Right renal cortex interstitium (tissue), 3 donors: ENCODE measurements at places on chromosomes 16 and 17.

DNA sequence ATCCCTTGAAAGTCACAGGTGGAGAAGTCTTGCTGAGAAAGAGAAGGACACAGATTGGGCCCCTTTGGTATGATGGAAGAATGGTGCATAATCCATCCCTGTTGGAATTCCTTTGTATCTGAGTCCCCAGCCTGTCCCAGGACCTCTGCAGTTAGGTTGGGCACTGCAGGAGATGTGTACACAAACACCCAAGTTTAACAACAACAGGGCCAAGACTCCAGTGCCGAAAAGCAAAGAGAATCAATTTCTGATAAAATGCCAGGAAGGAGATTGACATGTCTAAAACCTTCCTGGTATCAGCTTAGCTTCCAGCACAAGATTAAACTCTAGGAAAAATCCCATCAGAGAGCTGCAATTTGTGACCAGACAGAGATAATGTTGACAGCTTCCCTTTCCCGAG is 32.9 kb downstream of the KATNIP start:
- DNase-seq = no peak

- DNase-seq = no peak
Measured at GRCh38 chr17:81665205-81666091, 957 bp downstream of the OXLD1 start.

- no peak for DNase-seq
Measured at GRCh38 chr16:2904922-2905240, 6.8 kb upstream of the FLYWCH1 start.

- no peak for DNase-seq
Measured at GRCh38 chr16:87182759-87183158, 134.4 kb downstream of the C16orf95 start.

DNA sequence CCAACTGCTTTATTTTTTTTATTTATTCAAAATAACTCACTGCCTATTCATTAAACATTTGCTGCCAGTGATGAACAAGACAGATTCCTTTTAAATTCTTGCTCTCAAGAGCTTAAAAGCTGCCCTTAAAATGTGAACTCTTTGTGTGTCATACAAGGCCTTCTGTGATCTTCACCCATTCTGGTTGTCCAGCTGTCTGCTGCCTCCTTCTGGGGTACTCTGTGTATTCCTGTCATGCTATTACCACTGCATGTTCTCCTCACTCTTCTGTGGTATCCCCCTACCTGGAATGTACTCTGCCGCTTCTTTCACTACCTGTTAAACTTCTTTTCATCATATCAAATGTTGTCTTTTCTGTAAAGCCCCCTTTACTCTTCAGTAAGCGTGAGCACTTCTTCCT is 165.8 kb downstream of the CHD9 start:
- DNase-seq = no peak

GRCh38 chr17:12342161-12342560 is 321.5 kb downstream of the MAP2K4 start:
- no peak for DNase-seq

DNA sequence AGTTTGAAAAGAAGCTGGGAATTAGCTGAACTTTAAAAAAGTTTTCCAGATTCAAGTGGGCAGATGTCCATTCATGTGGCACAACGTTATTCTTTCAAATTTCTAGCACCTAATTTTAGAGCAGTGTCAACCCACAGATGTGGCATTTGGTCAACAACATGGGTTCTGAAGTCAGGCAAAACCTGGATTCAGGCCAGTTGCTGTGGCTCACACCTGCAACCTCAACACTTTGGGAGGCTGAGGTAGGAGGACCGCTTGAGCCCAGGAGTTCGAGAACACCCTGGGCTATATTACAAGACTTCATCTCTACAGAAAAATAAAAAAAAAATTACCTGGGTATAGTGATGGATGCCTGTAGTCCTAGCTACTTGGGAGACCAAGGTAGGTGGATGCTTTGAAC is 380.2 kb upstream of the SALL1 start:
- DNase-seq = no peak

DNA sequence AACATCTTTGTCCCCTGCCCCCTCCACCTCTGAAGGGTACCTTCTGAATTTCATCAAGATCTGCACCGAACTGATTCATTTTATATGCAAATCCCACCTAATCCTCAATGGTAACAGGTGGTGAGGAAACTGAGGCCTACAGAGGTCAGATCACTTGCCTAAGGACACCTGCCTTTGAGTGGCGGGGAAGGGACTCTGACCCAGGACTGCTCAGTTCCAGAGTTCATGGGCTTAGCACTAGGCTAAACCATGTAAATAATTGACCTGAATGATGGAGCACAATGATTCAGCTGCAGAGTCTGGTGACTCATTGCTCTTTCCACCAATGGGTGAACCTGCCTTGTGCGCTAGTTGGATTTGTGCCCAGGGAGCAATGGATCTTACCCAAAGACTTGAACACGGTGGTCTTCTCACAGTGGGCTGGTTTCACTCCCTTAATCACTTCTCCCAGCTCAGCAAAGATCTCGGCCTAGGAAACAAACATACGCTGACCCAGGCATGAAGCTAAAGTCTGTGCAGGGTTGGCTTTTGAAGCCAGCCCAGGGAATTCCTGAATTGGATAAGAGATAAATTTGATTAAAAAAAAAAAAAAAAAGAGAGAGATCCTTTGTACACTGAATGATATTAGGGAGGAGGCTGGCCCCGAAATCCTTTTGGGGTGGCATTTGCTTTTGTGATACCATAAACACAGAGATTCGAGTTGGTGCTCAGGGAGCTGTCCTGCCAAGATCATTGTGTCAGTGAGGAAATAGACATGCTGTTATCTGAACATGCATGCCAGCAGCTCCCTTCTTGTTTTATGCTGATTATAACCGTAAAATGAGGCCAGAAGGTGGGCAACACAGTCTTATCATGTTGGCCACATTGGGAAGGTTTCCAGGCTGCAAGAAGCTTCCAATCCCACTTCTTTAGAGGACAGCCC is 17.0 kb downstream of the CRYM start:
- no peak for DNase-seq

GRCh38 chr16:3086596-3087242 is 12.4 kb downstream of the ZSCAN10 start:
- DNase-seq = no peak

DNA sequence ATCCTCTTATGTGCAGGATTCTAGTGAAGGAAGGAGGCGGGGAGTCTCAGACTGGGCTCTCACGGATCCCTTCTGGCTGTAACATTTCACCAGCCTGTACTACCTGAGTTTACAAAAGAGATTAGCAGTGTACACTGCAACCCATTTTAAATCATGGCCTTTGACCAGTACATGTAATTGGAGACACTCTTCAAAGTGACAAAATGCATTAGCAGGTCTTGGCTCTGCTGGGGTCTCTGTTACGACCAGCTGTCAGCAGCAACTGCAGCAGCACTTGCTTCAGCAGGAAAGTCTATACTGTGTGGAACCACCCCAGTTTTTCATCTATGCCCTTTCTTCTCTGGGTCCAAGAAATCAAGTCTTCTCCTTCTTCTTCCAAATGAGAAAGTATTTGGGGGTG is 322.8 kb upstream of the ASIC2 start:
- DNase-seq = no peak

DNA sequence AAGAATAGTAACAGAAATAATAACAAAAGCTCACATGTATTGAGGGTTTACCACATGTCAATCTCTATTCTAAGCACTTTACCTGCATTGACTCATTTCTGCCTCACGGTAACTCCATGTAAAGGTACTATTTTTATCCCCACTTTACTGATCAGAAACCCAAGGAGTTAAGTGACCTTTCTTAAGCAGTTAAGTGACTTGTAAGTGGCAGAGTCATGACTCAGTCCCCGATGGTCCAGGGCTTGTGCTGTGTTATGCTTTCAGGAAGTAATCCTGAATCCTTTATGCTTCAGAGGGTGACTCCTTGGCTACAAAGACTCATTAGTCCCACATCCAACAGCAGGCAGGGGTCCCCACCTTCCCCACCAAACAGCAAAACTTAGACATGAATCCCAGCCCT is 66.5 kb downstream of the MRM1 start:
- DNase-seq = no peak

DNA sequence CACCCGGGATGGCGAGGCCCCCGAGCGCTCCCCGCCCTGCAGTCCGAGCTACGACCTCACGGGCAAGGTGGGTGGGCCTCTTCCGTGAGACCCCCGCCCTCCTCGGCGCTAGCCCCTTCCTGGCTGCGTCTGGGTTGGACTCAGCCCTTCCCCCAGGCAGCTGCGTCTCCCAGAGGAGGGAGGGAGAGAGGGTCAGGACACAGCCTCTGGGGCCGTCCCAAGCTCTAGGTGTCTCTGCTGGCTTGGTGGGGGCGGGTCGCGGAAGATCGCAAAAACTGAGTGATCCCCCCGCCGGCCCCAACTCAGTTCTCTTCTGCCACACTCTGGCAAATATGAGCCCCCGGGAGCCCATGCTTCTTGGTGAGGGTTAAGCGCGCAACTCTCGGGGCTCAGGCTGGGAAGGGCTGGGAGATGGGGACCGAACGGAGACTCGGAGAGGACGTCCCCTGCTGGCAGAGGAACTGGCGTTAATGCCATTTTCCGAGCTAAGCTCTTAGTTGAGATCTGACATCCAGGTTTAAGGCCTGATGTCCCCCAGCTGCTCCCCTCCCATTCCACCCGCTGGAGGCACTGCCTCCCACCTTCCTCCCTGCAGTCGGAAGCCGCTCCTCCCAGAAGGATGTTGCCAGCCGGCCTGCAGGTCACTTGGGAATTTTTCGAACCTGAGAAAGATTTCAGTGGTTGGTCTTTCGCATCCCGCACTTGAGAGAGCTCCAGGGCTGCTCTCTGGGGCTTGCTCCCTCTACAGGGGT is 419 bp downstream of the RAB37 start:
- no peak for DNase-seq

DNA sequence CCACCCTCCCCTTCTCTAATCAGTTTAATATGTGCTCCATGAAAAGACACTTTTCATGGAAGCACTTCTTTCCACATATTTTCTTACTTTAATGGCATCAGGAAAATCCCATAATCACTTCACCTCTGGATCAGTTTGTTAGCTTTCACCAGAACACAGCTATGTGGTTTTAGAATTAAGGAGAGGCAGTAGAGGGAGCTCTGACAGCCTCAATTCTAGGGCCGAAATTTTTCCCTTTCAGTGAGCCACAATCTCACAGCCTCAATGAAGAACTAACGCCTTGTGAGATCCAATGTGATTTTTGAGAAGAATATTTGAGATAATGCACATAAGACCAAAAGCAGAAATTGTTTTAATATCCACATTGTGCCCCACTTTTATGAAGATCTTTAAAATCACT is 1494.0 kb upstream of the CDH8 start:
- no peak for DNase-seq

DNA sequence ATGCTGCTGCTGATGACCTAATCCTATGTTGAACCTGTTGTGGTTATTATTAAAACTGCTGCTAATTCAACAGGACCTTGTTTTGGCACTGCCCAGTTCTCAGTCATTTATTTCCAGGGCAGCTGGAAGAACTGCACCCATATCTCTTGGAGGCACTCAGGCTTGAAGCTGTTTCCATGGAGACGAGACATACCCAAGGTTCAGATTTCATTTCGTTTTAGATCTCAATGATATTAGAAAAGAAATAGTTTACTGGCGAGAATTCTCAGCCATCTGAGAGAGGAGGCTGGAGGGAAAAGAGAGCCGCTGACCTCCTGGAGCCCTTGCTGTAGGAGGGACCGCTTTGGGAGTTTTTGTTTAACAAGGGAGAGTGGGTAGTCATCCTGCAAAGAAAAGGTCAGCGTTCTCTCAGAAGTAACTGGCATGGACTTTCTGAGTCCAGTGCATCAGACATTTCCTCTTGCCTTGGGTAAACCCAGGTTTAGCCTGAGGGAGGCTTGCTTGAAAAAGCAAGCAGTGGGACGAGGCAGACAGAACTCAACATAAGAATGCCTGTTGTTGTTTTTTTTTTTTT is 75.4 kb downstream of the YPEL2 start:
- DNase-seq = peak; percentile 67

- no peak for DNase-seq
Measured at GRCh38 chr17:73196500-73196899, 3.6 kb downstream of the COG1 start.

- no peak for DNase-seq
Measured at GRCh38 chr16:65057184-65057583, 64.7 kb downstream of the CDH11 start.

GRCh38 chr16:56625943-56626654 is 518 bp downstream of the MT1E start:
- no peak for DNase-seq

DNA sequence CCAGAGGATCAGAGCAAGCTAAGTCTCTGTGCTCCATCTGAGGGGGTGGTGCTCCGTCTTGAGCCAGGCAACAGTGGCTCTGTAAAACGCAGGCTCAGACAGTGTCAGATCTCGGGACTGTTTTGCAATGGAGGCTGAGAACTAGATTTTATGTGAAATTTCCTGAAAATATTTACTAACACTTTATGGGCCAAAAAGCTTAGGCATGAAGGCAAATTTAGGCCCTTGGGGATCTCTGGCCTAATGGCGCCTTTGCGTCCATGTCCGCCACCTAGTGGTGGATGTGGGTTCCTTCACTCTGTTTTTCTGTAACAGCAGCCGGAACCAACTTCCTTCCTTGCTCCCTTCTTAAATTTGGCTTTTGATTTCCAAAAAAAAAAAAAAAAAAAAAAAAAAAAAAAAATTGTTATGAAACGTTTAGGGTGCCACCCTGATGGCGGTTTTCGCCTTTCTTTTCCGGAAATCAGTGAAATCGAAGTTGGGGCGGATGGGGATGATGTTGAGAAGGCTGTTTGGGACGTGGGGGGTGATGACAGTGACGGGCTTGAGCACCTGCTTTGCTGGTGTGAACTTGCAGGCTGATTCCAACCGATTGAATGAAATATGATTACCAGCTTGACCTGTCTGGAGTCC is 14.0 kb upstream of the ELAC2 start:
- DNase-seq = no peak
